Hepatic stellate cell (primary cell): ENCODE measurements at places on chromosomes 7 and 10.

- no peak for DNase-seq
Observed at GRCh38 chr7:157150882-157151281, 12.2 kb downstream of the UBE3C start.

DNA sequence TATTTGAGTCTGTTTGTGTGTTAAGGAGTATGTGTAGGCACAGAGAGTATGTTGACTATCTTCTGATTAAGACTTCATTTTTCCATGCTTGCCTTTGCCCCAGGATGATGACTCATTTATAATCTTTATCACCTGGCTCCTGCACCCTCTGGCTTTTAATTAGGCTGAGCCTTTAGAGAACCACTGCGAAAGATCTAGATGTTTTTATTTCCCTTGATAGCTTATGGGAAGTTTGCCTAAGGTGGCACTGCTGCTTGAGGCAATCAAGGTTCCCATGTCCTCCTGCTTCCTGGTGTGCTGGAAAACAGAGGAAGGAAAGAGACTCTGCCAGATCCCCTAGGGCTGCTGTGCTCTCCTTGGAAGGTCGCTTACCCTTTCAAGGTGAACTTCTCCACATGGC lies 114.6 kb downstream of the ARL4A start:
- no peak for DNase-seq

- DNase-seq, result no peak
Observed at GRCh38 chr7:147818317-147818716, 772.2 kb upstream of the C7orf33 start.

GRCh38 chr7:1197997-1198625 lies 34.6 kb upstream of the UNCX start:
- peak; percentile 47 for DNase-seq

GRCh38 chr7:117907049-117907640 lies 33.9 kb upstream of the CTTNBP2 start:
- no peak for DNase-seq

DNA sequence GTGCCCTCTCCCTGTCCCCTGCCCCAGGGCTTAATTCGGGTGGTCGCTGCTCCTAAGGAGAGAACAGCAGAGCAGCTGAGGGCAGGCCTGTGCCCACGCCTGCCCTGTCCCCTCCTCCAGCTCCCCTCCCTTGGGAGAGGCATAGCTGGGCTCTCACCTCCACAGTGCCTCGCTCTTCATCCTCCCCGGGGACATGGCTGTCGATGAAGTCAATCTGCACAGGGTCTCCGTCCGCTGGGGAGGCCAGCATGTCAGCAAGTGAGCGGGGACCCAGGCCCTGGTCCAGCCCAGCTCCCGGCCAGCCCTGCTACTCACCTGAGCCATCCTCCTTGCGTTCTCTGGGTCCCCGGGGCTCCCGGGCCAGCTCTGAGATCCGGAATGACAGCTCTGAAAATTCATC lies 3.8 kb upstream of the SAP25 start:
- DNase-seq, result no peak

GRCh38 chr10:31359979-31360378 lies 41.0 kb downstream of the ZEB1 start:
- DNase-seq, result no peak

DNA sequence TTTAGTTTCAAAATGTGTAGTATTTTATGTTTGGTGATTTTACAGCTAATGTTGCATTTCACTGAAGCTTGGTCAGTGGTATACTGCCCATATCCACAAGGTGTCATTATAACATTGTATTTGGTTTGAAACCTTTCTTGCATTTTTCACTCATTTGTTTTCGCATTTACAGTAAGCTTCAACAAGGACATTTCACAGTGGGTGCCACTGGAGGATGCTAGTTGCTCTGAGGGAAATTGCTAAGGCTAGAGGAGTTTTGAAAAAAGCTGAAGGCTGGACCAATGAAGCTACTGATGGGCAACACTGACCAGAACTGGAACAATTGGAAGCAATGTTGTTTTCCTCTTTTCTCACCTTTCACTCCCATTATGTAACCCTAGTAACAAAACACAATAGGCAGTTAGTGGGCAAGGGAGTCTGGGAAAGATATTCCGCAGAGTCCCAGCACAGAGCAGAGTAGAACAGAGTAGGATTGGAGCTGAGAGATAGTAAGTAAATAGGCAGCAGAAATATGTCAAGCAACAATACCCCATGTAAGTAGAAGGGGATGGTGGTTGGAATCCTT lies 23.6 kb upstream of the SRI start:
- peak; percentile 16 for DNase-seq

DNA sequence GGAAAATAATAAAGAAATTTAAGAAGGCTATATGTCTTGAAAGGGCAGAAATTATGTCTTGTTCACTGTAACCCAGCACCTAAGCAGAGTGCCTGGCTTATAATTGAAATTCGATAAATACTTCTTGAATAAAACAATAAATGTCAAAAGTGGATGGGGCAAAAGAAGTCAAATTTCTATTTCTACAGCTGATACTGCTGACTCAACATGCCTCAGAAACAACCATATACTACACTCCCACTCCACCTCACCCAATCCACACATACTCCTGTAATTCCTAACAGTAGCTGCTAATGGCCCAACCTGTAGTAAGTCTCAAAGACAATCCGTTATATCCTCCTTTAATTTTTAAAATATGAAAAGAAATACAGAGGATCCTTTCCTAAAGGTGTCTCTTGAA lies 48.1 kb upstream of the LRRN3 start:
- DNase-seq, result no peak

DNA sequence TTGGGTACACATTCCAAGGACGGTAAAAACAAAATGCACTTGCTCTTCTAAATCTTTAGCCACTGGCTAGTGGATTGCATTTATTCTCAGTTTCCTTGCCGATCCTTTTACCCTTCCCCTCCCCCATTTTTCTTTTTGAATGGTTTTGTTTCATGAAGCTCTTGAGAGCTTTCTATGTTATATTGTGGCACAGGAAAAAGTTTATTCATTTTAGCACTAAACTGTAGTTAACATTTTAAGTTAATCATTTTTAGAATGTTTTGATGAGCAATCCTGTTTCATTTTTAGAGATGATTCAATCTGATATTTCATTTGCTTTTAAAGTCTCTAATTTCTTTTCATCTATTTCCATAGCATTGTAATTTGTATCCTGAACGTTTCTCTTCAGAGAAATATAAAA lies 24.0 kb downstream of the ZEB1 start:
- DNase-seq, result no peak

- DNase-seq, result no peak
Observed at GRCh38 chr7:7565018-7565680, 1.5 kb upstream of the MIOS start.

DNA sequence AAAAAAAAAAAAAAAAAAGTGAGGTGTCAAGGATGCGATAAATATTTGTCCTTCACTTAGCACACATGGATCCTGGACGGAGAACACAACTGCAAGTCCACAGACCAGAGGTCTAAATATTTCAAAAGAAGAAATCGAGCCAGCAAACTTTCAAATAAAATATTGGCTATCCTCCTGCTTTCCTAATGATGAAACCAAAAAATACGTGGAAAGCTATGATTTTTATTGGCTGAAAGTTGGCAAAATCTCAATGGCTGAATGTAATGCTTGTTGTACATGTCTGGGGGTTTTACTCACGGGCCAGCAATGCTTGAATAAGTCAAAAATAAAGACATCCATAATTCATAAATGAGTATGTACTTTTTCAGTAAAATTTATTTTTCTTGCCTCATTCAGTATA lies 19.0 kb upstream of the MGMT start:
- DNase-seq, result no peak

- no peak for DNase-seq
Observed at GRCh38 chr10:119149729-119150128, 15.8 kb downstream of the SFXN4 start.

DNA sequence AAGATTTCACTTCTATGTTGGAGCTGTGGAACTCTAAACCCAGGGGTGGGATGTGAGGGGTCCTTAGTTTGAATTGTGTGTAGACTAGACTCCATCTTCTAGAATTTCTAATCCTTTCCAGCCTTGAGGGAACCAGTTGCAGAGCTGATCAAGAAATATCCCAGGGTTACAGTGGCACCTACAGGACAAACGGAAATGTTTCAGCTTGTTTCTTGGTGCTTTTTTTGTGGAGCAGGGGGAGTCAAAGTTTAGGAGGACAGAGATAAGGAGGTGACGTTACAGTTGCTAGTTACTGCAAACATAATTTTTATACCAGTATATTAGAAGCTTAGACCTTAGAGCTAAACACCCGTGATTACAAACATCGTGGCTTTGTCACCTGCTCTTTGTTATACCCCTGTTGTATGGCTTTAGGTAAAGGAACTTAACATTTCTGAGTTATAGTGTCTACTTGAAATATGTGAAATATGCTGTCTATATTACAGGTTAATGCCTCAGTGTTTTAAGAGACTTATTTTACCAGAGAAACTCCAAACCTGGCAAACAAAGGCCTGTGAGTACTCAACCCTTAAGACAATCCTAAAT lies 84.5 kb upstream of the DYNC1I1 start:
- peak; percentile 8 for DNase-seq

GRCh38 chr10:118036281-118036875 lies 10.4 kb downstream of the RAB11FIP2 start:
- DNase-seq, result no peak

DNA sequence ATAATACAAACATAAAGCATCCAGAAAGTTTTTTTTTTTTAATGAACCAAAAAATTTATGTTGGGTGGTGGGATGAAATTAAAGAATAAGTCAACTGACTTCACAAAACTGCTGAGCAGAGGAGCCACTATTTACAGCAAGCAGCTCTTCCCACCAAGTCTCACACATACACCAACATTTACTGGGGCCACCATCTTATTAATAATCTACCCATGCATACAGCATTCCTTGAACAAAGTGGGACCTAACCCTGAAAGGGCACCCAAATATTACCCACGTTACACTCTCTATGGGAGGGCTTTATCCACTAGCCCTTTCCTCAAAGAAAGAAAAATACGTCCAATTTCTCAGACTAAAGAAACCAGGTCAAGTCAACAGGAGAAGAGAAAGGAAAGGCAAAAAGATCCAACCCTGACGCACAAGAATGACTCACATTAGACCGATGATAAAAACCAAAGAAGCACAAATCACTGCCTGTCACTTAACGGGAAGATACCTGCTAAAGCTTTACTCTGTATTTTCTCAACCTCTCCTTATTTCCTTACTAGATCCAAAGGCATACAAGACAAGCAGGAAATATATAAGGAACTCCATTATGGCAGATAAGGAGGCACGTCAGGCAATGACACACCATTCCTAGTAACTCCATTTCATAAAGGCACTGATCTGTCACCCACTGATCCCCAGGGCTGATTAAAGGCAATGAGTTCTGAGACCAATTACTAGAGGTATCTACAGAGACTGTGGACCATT lies 141.8 kb upstream of the ASAH2 start:
- no peak for DNase-seq

- DNase-seq, result no peak
Observed at GRCh38 chr10:45265996-45266395, 49.4 kb downstream of the OR13A1 start.

DNA sequence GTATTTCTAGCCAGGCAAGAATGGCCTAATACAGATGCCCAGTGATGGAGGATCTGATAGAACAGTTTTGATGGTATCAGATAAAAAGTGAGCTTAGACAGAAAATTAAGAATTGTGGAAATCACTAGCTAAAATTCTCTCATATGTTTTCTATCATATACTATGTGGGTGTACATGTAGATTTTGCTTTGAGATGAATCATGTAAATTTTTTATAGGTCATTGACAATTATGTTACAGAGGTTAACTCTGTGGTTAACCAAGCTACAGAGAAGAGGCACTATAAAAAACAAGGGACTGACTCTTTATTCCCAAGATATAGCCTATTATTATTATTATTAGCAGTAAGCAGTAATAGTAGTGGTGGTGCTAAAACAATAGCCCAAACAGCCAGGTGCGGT lies 156.5 kb downstream of the ITGA8 start:
- DNase-seq, result no peak

GRCh38 chr10:99809931-99810615 lies 27.6 kb downstream of the ABCC2 start:
- DNase-seq, result no peak

- DNase-seq, result no peak
Observed at GRCh38 chr10:17961551-17962422, 10.1 kb downstream of the SLC39A12 start.

- DNase-seq, result peak; percentile 3
Observed at GRCh38 chr7:130880668-130881067, 146.7 kb upstream of the KLF14 start.
